ENCODE measurements at places on chromosomes 7 and 10.

DNA sequence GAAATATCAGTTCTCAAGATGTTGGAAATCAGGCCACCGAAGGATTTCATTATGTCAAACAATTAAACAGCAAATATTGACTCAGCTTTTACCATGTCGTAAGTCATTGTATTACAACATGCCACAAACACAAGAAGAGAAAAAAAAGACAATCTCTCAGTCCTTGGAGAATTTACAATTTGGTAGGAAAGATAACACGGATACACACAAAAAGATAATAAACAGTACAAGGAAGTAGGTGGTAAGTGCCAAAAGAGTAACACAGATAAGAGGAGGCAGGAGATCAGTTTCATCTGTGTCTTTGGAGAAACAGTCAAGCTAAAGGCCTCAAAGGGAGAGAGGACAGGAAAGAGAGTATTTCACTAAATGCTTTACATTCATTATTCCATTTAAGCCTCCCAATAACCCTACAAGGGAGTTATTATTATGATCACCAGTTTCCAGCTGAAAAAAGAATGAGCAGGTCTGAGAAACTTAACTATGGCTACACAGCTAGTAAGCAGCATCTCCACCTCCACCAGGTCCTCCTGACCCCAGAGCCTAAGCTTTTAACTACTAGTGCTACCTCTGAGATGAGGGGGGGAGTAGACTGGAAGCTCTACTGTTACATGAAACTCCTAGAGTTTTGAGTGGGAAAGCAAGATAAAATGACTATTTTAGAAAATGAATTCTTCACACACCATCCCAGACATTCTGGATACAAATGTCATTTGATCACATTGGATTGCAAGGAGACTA, 13.9 kb upstream of the DNAJC1 start:
- no peak for DNase-seq

DNA sequence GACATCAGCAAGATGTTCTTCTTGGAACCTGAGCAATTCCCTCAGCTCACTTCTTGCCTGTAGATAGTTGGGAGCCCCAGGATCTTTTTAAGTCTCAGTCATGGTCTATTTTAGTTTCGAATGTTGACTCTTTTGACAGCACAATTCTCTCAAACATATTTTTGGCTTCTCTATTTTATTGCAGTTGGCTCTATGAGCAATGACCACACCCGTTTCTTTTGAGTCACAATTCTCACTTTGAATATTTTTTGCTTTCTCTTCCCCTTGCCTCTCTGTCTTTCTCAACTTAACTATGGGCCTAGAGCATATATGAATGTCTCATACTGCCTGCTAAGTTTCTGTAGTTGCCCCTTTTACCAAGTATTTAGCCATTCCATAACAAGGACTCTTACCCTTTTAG, 222.8 kb downstream of the PTN start:
- no peak for DNase-seq

DNA sequence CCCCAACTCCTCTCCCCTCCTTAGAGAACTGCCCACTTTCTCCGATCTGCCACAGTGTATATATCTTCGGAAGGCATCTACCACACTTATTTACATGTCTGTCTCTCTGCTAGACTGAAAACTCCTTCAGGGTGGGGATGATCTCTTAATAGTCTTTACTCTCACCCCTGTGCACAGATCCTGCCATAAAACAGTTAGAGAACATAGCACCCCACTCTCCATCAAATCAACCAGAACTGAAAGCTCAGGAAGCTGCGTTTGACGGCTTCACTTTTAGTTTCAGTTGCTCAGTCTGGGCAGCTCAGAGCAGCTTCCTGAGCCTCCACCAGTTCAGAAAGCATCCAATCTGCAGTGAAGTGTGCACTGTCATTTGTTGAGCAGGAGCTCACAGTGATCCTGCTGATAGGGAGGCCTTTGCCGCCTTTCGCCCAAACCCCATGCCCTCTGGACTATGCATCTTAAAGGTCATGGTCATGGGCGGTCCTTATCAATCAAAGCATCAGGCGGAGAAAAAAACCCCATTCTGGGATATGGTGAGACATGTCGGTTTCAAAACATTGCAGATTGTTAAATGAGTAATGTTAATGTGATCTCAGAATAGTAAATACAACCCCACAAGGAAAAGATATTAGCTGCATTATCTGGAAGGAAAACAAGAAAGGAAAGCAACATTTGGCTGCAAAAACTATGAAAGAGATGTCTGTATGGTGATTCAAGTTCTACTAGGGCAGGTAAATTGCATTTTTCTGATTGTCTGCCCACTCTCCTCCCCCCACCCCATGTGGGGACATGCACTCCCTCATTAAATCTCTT, 167.1 kb upstream of the ADO start:
- DNase-seq: peak; percentile 73

- DNase-seq: no peak
Measured at GRCh38 chr10:102376901-102377300, 18.6 kb upstream of the NFKB2 start.

DNA sequence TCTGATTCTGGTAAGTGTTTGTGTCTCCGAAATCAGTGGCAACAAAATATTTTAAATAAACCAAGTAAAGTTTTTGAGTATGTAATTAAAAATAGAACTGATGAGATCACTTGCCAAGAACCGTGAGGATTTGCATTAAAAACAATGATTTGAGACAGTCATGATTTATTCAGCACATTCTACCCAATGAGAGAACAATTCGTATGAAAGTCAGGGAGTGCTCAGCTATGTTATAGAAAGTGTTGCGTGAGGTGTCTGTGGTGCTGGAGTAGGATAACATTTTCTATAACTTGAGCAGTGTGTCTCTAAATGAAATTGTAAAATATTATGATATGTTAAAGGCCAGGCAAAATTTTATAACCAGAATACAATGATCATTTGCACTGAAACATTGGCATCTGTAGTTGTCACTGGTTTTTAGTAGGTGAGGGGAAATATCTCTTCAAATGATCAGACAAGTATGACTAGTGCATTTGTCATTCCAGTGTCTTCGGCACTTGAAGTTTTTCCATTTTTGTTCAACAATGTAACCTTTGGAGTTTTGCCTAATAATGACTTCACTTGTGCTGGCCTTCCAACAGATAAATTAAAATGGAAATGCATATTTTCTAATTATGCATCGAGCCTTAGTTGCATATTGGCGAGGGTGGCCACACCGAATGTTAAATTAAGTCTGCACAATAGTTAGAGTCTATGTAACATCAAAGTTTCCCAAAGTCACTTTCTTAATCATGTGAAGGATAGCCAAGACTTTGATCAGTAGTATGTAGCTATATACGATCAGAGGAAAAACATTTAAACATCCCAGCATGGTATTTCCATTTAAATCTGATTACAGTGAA, 335.9 kb downstream of the GFRA1 start:
- no peak for DNase-seq

- no peak for DNase-seq
Measured at GRCh38 chr7:111242141-111242755, 151.3 kb downstream of the LRRN3 start.

GRCh38 chr10:115063701-115064658, 29.2 kb upstream of the ATRNL1 start:
- DNase-seq: no peak

DNA sequence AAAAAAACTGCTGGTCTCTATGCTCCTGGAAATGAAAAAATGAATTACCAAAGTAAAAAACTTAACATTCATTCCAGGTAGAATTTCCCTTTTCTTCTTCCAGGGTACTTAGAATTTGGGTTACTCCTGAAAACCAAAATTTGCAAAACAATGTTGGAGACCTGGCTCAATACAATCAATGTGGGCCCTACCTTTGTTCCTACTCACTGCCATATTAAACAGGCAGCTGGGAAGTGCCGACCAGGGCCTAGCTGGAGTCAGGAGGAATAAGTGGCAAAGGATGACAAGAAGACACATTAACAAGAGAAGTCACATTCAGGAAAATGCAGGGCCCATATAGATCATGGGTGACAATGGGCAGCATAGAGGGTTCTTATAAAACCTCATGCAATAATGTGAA, 6.4 kb upstream of the AGK start:
- no peak for DNase-seq

GRCh38 chr7:43148161-43148731, 35.8 kb downstream of the HECW1 start:
- DNase-seq: no peak

DNA sequence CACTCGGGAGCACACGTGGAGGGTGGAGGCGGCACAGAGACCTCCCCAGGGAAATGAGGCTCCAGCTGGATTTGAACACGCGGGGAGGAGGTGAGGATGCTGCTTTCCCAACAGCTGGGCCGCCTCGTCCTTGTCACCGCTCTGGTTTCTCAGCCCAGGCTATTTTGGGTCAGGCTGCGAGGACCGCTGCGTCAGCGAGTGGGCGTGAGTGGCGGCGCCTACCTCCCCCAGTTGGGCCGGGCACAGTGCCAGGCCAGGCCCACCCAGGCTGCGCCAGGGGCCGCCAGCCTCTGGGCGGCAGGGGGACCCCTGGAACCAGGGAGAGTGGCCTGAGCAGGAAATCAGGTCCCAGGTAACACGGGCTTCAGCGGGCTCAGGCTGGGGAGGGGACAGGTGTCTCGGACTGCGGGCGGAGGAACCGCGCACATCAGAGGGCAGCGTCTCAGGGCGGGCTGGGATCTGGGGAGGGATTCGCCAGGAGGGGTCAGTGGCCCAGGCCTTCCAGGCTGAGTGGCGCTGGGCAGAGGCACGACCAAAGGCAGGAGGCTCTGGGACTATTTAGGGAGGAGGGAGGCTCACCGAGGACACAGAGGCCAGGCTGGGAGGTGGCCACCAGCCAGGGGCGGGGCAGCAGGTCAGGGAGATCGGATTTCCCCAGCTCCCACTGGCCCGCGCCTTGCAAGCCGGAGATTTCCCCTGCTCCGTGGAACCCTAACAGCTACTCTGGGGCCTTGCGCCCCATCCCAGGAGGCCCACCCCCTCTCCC, 125.2 kb upstream of the RET start:
- DNase-seq: no peak

DNA sequence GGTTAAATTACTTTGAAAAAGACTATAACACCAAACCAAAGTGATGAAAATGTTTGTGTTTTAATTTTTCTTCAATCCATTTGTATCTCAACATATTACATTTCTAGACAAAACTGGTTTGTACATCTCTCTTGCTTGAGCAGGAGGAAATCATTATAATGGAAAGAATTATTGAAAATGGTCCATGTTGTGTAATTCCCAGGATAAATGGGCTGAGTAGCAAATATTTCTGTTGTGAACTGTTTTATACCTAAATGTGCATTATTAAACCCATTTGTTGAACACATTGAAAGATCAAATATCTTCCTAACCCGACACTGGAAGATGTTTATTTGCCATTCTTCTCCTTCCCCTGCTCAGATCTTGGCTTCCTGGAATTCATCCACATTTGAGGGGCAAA, 14.1 kb upstream of the CDK6 start:
- no peak for DNase-seq

DNA sequence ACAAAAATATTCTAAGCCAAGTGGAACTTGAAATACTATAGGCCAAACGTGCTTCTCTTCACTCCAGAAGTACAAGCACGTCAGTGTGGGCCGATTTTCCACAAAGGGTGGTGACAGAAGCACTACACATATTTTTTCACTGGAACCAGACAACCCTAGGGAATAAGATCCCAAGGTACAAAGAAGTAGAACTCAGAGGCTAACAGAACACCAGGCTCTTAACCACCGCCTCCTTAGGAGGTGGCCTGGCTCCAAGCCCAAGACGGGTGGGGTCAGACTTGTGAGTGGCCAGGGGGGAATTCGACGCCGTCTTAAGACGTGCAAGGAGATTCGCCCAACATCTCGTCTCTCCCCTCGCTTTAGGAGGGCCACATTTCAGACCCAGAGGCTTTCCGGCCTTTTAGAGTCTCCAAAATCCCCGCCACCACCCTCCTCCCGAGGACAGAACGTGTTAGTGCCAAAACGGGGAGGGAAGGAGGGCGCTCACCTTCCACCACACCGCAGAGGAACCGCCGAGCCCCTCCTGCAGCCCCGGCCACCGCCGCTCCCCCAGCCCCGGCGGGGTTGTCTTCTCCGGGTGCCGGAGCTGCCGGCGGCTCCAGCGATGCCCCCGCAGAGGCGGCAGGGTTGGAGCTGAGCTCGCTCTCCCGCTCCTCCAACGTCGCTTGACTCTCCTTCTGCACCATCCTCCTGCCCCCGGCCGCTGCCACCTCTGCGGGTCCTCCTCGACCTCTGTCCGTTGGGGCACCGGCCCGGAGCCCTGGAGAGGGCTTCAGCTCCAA, 716 bp downstream of the OGA start:
- DNase-seq: peak; percentile 42

DNA sequence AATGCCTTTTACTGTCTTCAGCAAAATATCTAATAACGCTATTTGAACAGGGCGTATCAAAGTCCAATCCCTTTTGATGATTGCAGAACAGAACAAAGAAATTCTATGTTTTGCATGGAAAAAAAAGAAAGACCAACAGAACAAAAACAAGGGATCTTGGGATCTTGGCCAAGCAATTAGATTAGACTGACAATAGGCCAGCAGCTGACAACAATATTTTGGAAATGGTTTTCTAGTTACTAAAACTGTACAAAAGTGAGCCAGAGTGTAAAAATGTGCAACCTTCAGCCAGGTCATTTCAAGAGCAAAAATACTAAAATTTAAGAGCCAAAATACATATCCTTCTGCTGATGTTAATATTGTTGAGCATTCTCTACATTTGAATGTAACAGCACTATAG, 716.5 kb upstream of the KCND2 start:
- no peak for DNase-seq

- DNase-seq: no peak
Measured at GRCh38 chr10:62589689-62590088, 214.8 kb upstream of the ADO start.

- DNase-seq: no peak
Measured at GRCh38 chr7:36763132-36763816, 39.0 kb upstream of the AOAH start.

DNA sequence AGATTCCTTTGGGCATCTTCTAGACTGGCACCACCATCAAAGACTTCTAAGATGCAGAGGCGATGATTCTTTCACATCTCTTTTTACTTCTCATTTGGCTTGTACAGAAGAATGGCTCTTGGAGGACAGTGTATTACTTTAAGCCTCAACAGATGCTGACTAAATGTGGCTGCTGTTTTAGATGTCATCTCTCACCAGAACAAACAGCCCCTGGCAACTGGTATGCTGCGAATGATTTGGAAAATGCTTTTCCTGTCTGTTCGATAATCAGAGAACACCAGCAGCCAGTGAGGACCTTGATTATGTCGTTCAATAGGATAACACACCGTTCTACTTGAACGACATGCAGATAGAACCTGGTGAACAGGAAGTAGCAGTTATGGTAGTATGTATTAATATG, 131.8 kb downstream of the RNF216 start:
- DNase-seq: no peak

DNA sequence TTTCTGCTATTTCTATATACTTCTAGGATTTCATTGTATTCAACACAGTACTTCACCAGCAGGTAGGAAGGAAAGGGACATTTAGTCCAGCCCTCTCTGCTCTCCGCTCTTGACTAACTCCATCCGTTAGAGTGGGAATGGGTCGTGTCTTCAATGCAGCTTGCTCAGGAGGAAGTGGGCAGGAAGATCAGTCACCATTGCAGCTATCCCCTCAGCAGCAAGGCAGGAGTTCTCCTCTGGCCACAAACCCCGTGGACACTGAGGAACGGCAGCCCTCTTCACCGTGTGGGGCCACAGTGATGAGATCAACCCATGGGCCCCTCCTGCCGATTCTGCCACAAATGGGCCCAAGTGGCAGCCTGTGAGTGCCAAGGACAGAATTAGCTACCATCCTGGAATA, 30.2 kb upstream of the IKZF1 start:
- no peak for DNase-seq

GRCh38 chr7:104206841-104207240, 972 bp downstream of the ORC5 start:
- no peak for DNase-seq

- no peak for DNase-seq
Measured at GRCh38 chr7:108385834-108386422, 70.3 kb downstream of the NRCAM start.

- peak; percentile 57 for DNase-seq
Measured at GRCh38 chr10:101829561-101830315, 11.5 kb upstream of the OGA start.

Measured in stimulated activated CD4-positive, alpha-beta T cell treated with anti-CD3 and anti-CD28 coated beads, Interleukin-2, amount 100 ng/mL, for 24 hours (primary cell).